H4 (cell line): ENCODE measurements at places on chromosomes 5 and 9.

- DNase-seq: no peak
These were observed 73.7 kb downstream of the RCL1 start for GRCh38 chr9:4866239-4866969.

DNA sequence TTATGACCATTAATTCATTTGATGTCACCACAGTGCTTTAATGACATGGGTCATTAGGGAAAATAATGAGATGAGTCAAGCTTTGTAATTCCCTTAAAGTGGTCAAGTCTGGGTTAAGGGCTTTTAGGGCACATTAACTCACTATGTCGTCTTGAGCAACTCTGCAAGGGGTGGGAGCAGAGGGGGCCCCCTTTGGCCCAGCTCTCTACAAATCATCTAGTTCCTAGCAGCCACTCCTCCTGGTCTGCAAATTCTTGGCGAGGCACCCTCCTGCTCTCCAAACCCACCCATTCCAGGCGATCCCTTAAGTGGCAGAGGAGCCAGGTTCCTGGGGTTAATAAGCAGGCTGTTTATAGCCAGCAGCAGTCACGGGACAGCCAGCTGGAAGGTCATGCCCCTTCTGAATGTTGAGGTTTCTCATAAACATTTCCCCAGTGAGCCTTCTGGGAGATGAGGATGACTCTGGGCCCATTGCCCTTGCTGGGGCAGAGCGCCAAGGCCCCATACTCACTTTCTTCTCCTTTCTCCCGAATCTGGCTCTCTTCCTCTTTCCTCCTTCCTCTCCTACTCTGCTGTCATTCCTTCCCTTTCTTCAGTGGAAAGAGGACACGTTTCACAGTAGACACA lies 14.3 kb upstream of the GPX3 start:
- peak; percentile 59 for DNase-seq

DNA sequence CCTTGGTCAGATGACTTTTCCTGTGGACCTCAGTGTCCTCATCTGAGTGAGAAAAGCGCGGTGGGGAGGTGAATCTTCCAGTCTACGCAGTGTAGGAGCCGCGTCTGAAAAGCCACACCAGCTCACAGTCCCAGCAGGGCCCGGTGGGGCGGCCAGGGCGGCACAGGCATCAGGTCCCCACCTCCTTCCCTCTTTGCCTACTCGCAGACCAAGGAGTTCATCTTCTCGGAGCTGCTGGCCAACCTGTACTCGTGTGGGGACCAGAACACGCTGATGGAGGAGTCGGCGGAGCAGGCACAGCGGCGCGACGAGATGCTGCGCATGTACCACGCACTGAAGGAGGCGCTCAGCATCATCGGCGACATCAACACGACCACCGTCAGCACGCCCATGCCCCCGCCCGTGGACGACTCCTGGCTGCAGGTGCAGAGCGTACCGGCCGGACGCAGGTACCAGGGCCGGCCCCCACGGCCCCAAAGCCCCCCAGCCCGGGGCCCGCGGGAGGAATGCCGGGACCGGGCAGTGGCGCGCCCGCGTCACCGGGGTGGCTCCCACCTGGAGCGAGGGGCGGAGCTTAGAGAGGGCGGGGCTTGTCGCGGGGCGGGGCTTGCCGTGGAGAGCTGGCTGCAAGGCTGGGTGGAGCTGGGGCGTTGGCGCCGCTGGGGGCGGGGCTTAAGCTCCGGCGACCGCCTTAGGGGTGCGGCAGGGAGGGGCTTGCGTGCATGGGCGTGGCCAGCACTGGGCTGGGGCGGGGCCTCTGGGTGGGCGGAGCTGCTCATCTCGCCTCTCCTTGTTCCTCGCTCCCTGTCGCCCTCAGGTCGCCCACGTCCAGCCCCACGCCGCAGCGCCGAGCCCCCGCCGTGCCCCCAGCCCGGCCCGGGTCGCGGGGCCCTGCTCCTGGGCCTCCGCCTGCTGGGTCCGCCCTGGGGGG lies 25.6 kb downstream of the GOLGA2 start:
- no peak for DNase-seq

DNA sequence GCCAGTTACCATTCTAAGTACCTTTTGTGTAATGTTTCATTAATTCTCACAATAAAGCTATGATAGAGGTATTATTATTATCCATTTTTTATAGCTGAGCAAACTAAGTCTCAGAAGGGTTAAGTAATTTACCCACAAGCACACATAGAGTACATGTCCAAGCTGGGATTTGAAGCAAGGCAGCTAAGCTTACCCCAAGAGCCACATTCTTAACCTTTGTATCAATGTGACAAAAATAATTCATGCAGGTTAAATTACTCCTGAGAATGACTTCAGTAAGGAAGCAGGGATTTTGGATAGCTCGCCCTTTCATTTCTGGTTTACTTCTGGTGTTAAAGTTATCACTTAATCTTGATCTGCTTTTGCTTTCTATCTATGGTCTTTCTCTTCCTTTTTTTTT lies 141.9 kb downstream of the ACTBL2 start:
- no peak for DNase-seq

GRCh38 chr5:111548992-111549649 lies 36.8 kb upstream of the STARD4 start:
- peak; percentile 61 for DNase-seq

GRCh38 chr5:146706321-146706972 lies 172.1 kb downstream of the PPP2R2B start:
- no peak for DNase-seq

GRCh38 chr5:96919754-96920197 lies 16.1 kb upstream of the LNPEP start:
- DNase-seq: no peak

GRCh38 chr9:91275655-91276054 lies 86.1 kb downstream of the AUH start:
- DNase-seq: no peak

DNA sequence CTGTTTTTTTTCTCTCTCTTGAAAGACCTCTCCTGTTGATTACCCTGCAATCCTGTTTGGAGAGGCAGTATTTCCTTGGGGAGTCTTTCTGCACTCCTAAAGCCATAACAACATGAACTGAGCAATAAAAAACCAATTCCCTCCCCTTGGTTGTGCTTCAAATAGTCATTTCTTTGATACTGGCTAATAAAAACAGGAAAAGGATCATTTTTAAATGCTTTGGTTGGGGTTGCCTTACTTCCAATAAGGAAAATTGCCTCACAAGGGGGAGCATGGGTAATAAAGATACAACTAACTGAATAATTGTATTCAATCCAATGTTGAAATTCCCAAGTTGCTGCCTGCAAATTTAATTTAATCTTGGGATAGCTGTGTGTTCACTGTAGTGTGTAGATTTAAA lies 13.9 kb downstream of the FBXL7 start:
- DNase-seq: no peak

GRCh38 chr5:139394123-139394653 lies 716 bp downstream of the PROB1 start:
- no peak for DNase-seq

- DNase-seq: no peak
These were observed 70.5 kb upstream of the RAI14 start for GRCh38 chr5:34585601-34586104.
